ENCODE measurements at places on chromosomes 16 and 17.
A peak's percentile ranks its signal among the peaks of the same experiment; 100 is the strongest.

- DNase-seq: peak; percentile 79
These were observed 25.4 kb upstream of the HOXB13 start for GRCh38 chr17:48753794-48754499.

- no peak for DNase-seq
These were observed 10.4 kb downstream of the EMC6 start for GRCh38 chr17:3678821-3679530.

- DNase-seq: no peak
These were observed 36.7 kb upstream of the CIBAR2 start for GRCh38 chr16:85148931-85149330.

GRCh38 chr17:83116311-83116771 is 36.9 kb downstream of the METRNL start:
- DNase-seq: no peak

- DNase-seq: no peak
These were observed 22.2 kb downstream of the CLTC start for GRCh38 chr17:59641799-59642484.

All from ACHN (cell line).